ENCODE measurements at places on chromosomes 2 and 18.

GRCh38 chr2:85545780-85546240, 6.8 kb downstream of the MAT2A start:
- DNase-seq: no peak

- no peak for DNase-seq
These were observed 15.4 kb downstream of the C2orf81 start for GRCh38 chr2:74406035-74406434.

DNA sequence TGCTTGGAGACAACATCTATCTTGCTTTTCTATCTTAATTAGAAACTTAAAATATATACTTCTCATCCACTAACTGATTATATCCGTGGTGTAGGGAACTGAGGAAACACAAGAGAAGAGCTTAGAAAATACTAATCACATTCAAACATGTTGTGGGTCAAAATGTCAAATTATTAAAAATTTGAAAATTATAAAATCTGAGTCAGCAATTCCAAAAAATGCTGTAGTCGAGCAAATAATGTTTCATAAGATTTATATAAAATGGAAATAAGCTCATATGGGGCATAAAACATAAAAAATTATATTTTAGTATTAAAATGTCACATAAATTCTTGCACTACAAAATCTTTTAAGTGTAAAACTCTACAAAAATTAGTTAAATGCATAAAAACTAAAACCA, 29.2 kb downstream of the SF3B1 start:
- DNase-seq: no peak

- DNase-seq: no peak
These were observed 122.8 kb downstream of the TMEM200C start for GRCh38 chr18:5772306-5773105.

- no peak for DNase-seq
These were observed 15.4 kb upstream of the HOXD1 start for GRCh38 chr2:176172895-176173566.

DNA sequence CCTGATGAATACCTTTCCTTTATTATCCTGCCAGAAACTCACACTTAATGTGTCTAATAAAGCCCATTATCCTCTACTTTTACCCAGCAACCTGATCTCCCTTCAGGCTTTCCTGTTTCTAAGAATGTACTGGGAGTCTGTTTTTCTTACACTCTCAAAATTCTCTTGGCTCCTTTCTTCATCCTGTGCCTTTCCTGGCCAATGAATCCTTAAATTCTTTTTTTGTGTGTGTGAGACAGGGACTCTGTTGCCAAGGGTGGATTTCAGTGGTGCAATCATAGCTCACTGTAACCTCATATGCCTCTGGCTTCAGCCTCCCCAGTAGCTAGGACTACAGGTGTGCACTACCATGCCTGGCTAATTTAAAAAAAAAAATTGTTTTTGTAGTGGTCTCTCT, 72.7 kb downstream of the MAP2 start:
- no peak for DNase-seq

DNA sequence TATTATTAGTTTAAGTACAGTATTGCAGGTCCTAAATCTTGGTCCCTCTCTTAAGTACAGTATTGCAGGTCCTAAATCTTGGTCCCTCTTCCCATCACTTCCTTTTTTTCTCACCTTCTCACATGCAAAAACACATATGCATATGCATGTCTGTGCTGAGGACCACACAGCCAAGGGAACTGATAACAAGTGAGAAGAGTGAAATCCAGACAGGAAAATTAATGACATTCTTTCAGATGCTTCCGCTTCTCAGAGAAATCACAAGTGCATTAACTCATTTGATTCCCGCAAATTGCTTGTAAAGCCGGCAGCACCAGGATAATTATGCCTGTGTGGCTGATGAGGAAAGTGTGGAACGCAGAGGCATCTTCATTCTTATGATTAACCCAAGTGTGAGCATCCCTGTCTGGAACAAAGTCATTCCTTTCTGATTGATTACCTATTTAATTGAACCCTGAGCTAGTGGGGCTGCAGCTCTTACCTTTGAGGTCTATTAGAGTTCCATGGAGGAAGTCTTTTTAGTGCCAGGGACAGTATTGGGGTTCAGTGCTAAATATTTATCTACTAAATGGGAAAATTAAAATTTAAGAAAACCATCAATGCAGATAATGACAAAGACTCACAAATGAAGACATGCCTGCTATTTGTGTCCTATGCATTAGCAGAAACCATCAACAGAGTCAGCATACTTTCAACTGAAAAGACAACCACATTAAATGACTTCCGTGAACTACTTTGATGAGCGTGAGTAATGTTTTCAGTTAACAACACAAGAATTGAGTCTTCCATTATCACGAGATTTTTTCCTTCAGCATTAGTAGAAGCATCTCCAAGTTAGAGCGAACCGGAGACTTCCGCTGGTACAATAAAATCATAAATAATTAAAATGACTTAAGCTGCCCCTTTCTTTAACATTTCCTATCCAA, 220.4 kb upstream of the SLC35G4 start:
- DNase-seq: no peak

DNA sequence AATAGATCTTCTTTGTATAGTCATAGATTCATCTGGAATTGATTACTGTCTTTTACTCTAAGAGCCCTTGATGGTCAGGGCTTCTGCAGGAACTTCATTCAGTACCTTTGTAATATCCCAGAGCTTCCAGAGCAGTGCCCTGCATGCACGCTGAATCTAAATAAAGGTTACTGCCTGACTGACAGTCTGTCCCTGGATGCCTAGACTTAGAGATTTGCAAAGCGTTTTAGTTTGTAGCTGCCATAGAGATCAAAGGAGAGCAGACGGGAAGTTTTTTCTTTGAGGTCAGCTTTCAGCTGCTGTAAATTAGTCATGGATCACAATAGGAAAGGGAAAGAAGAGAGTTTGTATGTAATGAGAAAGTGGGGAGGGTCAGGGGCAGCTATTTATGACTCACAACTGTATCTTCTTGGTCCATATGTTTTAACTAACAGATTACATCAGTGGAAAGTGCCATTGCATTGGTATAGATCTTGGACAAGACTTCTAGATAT, 45.2 kb upstream of the NYAP2 start:
- DNase-seq: peak; percentile 17

- DNase-seq: peak; percentile 2
These were observed 216.6 kb downstream of the HNMT start for GRCh38 chr2:138180692-138181386.

DNA sequence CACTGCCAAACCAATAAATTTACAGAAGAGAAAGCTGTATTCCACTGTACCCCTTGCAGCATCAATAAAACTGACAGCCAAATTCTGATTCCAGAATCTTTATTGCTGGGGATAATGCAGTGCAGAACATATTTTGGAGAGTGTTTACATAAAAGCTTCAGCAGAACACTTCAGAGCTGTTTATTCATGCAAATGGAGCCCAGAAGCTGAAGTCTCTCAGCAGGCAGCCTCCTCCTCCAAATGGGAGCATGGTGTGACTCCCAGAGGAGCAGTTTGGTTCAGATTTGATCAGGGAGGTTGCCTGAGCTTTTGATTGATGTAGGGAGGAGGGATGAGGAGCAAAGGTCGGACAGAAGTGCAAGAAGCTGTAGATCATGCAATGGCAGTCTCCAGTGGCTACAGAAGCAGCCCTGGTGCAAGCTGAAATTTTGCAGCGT, 22.4 kb downstream of the LHCGR start:
- DNase-seq: no peak

- DNase-seq: no peak
These were observed 300.4 kb downstream of the SETBP1 start for GRCh38 chr18:44981121-44981520.

DNA sequence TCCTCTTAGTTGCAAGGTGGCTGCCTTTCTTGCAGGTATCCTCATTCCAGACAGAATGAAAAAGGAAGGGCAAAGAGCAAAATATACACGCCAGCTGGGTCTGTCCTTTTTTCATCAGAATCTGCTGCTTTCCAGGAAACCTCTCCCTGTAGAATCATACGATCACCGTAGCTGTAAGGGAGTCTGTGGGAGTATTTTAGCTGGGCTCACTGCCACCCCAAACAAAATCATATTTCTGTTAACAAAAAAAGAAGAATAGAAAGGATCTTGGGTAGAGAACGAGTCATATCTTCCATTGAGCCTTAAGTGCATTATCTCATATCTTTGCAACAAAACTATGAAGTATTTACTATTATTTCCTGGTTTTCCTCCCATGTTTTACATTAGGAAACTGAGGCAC, 15.0 kb upstream of the TANC1 start:
- DNase-seq: no peak

DNA sequence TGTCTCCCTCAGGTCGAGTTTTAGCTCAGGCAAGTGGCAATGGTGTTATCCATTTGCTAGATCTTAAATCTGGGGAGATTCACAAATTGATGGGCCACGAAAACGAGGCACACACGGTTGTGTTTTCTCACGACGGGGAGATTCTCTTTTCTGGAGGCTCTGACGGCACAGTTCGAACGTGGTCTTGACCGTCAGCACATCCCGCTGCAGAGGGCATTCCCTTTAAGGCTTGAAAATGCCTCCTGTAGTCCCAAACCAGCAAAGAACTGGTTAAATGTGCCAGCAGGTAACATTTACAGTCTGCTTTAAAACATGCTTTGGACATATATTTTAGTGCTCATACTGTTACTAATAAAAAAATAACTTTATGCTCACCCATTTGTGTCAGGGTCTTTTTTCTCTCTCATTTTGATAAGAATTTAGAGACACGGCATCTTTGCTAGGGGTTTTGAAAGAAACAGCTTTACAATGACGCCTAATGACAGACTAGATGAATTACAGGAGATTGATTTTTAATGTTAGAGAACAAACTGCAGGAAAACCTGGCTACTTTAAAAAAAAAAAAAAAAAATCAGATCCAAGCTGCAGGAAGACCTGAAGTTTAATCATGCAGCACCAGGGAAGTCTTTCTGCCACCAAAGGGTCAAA, 602 bp upstream of the VWC2L start:
- DNase-seq: peak; percentile 23

GRCh38 chr2:26185954-26186770, 13.3 kb downstream of the GAREM2 start:
- peak; percentile 31 for DNase-seq

DNA sequence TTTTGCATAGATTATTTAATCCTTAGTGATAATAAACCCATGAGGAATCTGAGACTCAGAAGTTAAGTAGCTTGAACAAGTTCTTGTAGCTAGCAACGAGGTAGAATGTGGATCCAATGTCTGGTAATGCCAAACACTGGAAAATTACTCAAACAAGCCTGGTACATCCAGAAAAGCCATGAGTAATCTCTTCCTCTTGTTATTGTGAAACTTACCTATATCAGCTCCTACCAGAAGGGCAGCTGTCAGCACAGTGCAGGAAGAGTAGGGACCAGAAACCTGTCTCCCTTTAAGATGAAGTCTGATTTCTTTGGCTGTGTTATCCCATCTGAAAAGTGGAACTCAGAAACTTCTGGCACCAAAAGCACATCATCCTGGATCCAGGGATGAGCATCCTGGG, 7.7 kb upstream of the SERPINB8 start:
- DNase-seq: no peak

DNA sequence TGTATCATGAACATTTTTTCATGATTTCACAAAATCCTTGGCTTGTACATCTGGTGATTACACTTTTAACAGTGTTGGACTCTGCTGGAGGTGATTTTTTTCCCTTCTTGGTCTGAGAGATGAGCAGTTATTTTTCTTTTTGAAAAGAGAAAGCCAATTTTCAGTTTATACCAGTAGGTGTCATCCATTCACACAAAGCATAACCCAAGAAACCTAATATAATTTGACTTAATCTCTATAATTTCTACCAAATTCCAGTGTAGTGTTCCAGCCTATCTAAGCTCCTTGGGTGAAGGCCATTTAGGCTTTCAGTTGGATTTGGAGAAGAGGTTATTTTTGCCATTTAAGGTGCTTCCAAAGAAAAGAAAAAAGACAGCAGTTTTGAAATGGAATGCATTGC, 7.7 kb upstream of the ICOS start:
- DNase-seq: peak; percentile 20

DNA sequence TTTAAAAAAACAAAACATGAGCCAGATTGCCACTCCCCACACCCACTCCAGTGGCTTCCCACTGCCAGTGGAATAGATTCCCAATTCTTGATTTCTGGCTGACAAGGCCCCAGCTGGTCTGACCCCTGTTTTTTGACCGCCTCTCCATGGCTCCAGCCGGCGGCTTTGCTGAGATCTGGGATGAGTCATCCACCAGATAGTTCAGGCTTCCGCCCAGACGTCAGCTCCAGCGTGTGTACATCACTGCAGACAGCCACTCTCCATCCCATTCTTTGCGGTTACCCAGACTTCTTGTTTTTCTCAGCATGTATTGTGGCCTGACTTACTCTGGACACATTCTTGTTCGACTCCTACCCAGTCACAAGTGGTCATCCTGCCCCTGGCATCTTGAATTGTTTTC, 227.9 kb downstream of the GBX2 start:
- peak; percentile 75 for DNase-seq

GRCh38 chr2:189407281-189408209, 33.7 kb upstream of the WDR75 start:
- peak; percentile 44 for DNase-seq

GRCh38 chr2:12063210-12063609, 316.8 kb downstream of the LPIN1 start:
- no peak for DNase-seq

DNA sequence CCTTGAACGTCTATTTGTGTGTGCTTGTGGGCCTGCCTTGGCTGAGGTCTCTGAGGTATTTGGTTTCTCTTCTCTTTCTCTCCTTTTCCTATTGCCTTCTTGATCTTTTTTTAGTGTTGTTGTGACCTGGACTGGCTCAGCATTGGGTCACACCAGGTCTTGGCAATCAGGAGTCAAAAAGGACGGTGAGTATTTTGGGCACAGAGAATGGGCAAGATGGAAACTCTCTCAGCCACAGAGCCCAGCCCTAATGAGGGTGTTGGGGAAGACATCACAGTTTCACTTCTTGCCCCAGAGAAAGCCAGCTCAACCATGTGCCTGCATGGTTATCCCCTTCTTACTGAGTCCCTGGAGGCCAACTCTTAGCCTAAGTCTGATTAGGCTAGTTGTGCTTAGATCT, 13.7 kb upstream of the INO80C start:
- no peak for DNase-seq

DNA sequence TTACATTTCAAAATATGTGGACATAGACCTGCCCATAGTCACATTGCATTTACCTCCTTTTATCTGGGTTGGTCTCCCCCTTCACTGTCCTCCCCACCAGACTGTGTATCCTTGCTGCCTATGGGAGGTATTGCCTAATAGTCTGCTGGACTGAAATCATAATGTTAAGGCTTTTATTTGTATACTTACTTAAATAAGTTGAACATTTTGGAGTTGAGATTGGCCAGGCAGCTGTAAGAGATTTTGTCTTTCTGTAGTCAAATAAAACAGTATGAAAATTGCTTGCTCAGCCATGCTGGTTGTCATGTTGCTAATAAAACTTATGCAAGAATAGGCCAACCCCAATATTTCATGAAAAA, 280.9 kb downstream of the PTPRM start:
- no peak for DNase-seq

All from SK-N-SH (cell line).